ENCODE measurements at places on chromosomes 16 and 17.

DNA sequence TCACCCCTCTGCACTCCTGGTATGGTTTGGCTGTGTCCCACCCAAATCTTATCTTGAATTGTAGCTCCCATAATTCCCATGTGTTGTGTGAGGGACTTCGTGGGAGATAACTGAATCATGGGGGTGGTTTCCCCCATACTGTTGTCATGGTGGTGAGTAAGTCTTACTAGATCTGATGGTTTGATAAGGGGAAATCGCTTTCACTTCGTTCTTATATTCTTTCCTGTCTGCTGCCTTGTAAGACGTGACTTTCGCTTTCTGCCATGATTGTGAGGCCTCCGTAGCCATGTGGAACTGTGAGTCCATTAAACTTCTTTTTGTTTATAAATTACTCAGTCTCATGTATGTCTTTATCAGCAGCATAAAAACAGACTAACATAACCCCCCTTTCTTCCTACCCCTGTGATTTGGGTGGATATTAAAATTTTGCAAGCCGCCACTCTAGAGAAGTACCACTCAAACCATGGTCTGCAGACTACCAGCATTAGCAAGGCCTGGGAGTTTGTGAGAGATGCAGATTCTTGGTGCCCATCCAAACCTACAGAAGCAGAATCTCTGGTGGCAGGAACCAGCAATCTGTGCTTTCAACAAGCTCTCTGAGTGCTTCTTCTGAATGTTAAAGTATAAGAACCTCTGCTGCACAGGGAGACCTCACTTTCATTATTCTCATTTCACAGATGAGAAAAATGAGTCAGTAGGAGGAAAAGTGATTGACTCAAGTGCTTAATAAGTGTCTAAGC is 999.5 kb upstream of the EEF2KMT start:
- no peak for DNase-seq

- DNase-seq, result no peak
These were observed 80.7 kb downstream of the HS3ST3A1 start for GRCh38 chr17:13520899-13521572.

GRCh38 chr17:79049821-79050220 is 24.8 kb upstream of the ENGASE start:
- DNase-seq, result no peak

DNA sequence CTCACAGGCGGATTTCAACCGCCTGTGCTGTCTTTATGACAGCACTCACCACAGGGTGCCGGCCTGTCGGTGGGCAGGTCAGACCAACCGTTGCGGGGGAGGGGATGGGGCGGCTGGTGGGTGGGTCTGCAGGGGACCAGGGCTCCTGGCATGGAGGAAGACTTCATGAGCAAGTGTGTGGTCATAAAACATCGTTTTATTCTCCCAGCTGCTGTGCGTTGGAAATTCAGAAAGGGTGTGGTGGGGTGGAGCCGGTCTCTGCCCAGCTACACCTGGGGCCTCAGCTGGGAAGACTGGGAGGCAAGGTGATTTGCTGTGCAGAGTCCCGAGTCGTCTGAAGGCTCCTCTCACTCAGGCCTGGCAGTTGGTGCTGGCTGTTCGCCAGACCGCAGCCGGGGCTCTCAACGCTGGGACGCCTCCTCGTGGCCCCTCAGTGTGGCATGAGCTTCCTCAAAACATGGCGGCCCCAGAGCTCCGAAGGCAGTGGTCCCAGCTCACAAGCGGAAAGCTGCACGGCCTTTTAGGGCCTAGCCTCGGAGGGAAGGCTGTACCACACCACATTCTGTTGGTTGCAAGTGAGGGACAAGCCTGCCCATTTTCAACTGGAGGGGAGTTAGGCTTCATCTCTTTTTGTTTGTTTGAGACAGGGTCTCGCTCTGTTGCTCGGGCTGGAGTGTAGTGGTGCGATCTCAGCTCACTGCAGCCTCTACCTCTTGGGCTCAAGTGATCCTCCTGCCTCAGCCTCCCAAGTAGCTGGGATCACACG is 45.8 kb upstream of the GSE1 start:
- peak; percentile 84 for DNase-seq

DNA sequence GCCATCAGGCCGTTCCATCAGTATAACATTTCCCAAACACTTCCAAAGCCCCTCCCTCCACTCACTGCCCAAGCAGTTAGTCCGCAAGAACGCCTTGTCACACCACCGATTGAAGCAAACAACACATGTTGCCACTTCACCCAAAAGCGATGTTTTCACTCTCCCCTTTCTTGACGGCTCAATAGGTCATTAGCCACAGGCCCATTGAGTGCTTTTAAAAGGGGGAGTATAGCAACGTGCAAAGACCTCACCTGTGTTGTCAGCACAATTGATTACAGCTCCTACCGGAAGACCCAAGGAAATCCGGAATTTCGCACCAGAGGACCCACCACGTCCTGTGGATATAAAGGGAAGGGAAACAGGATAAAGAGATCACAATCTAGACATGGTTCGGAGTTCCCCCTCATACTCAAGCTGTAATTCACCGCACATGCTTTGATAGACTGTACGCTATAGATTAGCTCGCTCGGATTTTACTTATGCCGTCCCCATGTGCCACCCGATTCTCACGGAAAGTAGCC is 690 bp downstream of the RPL23 start:
- peak; percentile 44 for DNase-seq

- DNase-seq, result no peak
These were observed 33.0 kb downstream of the TEX2 start for GRCh38 chr17:64229815-64230728.

- DNase-seq, result peak; percentile 87
These were observed 1.2 kb downstream of the DDX5 start for GRCh38 chr17:64504769-64505339.

Measured in hematopoietic multipotent progenitor cell treated with erythropoietin and hydrocortisone succinate and interleukin-3 and kit ligand, for 8 days (in vitro differentiated cells).